ENCODE measurements at places on chromosomes 6 and 20. TPM values are rescaled to one million over a fixed set of nuclear protein-coding genes. Genes with fewer than 3 reads are reported as not detected.

DNA sequence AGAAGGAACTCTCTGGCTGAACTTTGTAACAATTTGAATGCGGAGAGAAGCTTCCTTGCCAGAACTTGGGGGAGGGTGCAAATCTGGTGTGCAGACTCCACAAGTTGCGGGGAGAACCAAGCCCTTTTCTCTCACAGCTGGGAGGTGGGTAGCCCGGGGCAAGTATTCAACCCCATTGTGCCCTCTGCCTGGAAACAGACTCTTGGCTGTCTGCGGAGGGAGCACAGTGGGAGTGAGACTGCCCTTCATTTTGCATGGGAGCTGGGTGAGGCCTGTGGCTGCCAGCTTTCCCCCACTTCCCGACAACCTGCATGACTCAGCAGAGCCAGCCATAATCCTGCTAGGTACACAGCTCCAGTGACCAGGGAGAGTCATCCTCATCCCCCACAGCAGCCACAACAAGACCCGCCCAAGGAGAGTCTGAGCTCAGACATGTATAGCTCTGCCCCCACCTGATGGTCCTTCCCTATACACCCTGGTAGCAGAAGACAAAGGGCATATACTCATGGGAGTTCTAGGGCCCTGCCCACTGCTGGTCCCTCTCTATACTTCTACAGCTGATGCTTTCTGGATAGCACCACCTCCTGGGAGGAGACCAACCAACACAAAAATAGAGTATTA lies 29.4 kb upstream of the TPD52L1 start:
- DNase-seq, result no peak

- DNase-seq, result no peak
Measured at GRCh38 chr6:91720324-91720723, 1133.5 kb upstream of the MAP3K7 start.

DNA sequence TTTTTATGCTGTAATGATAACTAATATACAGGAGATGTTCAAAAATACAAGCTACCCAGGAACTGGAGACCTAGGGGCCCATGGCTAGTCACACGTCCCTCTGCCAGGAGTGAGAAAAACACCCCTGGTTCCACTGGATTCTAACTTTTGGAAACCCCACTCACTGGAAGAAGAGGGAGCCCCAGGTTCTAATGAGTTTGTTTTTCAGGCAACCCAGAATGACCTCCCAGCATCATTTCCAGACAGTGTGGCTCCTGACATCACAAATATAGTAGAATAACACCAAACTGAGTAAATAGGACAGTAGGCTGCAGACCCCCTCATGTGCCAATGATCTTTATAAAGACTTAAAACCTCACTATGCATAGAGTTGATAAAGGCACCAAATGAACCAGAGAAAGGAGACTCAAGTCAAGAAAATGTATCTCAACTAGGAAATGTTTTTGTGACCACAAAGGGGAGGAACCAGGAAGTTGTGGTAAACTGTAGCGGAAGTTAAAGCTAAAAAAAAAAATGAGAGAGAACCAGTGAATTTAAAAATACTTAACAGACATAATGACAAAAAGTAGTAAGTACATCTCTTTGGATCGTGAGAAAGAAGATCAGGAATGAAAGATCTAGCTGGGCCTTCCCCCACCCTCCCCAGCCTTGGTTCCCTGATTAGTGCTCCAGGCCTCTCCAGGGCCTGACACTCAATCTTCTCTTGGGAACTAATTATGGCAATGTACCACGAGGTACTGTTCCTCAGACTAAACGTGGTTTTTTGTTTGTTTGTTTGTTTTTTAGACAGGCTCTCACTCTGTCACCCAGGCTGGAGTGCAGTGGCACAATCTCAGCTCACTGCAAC lies 19.8 kb downstream of the HLA-E start:
- no peak for DNase-seq

- no peak for DNase-seq
Measured at GRCh38 chr20:54678253-54678652, 202.9 kb downstream of the DOK5 start.

- DNase-seq, result no peak
Measured at GRCh38 chr6:138030872-138031271, 76.3 kb downstream of the PERP start.

DNA sequence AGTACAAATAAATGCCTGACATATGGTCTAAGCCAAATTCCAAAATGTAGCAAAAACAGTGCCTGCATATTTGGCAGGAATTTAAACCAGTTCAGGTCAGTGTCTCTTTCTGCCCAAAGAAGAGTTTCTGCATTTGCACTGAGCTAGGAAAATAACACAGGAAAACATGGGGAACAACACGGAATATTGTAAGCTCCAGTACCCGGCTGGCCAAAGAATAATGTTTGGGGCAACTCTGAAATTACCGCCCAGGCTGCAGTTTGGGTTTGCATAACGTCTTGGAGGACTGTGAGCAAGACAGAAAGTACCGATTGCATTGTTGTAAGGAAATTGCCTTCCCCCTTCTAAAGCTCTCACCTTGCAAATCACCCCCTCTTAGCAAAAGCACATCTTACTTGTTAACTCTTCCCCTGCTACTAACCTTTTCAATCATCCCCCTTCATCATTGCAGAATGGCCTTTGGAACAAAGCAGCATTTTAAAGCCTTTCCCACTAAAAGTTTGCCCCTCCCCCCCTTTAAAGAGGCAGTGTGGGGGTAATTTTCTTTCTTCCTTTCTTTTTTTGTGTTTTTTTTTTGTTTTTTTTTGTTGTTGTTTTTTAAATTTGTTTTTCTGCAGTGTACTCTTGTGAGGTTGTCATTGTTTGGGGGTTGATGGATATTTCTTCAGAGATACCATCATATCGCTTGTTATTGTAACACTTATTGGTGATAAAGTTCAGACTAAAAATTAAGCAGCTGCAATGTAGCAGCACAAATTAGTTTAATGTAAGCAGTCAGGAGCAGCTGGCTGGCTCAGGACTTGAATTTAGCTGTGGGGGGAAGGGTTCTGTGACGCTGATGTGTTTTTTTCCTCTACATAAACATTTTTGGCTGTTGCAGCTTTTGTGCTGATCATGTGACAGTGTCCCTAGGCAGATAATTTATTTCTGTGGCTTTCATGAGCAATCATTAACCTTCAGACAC lies 100.0 kb upstream of the CITED2 start:
- DNase-seq, result no peak

GRCh38 chr20:4135385-4136077 lies 120.2 kb upstream of the RNF24 start:
- DNase-seq, result no peak

- DNase-seq, result no peak
Measured at GRCh38 chr20:46975976-46976375, 81.3 kb downstream of the EYA2 start.

DNA sequence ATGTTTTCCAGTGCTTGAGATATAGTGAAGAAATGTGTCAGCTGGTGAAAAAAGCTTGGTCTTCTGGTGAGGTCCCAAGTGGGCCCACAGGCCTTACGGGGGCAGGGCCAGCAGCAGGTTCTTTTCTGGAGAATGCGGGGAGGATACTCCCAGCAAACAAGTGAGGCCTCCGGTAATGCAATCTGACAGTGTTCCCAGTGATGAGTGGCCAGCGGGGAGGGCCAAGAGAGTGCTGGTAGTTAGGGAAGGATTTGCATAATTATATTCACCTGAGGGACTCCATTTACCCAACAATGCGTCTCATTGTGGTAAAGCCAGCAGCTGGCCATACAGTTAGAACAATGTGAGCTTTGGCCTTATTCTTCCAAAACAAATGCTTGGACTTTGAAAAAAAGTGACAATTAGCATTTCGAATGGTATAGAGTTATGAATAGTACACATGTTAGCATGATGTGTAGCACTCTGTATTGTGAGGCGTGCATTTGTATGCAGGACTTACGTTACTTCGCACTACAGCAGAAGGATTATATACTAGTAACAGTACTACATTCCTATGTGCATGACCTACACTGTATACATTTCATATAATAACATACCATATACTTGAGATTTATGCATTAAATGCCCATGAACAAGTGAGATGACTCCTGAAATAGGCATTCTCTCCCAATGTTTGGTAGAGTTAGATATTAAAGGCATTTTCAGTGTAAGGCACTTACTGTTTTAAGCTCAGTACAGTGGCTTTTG lies 69.8 kb downstream of the MYB start:
- no peak for DNase-seq

DNA sequence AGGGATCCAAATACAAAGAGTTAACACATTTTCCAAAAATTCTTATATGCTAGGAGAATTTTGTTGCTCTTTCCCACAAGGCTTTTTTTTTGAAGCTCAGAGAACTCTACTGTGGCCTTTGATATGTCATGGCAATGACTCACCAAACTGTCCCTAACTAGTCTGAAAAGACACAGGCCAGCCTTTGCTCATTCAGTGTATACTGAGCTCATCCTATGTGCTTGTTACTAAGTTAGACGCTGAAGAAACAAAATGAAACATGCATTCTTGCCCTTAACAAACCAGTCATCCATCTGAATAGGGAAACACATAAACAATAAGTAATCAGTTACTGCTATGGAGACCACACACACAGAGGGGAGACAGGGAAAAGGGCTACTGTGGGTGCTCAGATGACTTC lies 291.8 kb downstream of the FOXC1 start:
- DNase-seq, result no peak

DNA sequence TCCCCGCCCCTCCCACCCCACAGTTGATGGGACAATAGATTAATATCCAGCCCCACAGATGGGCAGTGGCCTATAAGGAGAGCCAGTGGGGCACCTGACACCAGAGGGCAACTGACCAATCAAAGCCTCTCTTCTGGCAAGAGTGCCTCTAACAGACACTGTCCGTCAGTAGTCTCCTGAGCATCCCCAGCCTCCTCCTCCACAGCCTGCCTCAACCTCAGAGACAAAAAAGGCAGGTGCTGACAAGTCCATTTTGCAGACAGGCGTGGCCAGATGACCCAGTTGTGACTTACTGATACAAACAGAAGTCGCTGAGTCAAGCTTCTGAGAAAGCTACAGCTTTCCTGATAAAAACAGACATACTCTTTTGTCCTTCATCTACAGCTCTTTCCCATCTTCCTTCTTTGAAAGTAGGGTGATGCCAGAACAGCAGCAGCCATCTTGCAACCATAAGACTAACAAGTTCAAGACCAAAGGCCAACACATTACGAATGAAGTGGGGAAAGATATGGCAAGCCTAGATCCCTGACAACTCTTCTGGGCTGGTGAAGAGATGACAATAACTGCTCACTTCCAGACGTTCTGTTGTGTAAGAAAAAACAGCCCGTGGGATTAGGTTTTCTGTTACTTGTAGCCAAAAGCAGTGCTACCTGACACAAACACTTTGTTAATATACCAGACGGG lies 12.3 kb downstream of the PPIL1 start:
- DNase-seq, result no peak

DNA sequence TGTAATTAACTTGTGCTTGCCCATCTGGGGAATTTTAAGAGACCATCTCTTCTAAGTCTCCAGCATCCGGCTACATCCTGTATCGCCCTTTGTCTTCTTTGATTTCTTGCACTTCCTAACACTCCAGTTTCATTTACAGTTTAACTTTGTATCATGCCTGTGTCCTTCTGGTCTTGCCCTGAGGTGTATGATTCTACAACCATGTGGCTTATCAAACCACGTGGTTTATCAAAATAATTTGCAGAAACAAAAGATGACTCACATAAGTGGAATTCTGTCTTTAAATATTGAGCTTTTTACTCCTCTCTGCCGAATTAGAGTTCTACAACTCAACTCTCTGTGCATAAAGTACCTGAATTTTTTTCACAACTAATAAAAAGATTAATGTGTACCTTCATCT lies 580.7 kb downstream of the KIF16B start:
- DNase-seq, result no peak

DNA sequence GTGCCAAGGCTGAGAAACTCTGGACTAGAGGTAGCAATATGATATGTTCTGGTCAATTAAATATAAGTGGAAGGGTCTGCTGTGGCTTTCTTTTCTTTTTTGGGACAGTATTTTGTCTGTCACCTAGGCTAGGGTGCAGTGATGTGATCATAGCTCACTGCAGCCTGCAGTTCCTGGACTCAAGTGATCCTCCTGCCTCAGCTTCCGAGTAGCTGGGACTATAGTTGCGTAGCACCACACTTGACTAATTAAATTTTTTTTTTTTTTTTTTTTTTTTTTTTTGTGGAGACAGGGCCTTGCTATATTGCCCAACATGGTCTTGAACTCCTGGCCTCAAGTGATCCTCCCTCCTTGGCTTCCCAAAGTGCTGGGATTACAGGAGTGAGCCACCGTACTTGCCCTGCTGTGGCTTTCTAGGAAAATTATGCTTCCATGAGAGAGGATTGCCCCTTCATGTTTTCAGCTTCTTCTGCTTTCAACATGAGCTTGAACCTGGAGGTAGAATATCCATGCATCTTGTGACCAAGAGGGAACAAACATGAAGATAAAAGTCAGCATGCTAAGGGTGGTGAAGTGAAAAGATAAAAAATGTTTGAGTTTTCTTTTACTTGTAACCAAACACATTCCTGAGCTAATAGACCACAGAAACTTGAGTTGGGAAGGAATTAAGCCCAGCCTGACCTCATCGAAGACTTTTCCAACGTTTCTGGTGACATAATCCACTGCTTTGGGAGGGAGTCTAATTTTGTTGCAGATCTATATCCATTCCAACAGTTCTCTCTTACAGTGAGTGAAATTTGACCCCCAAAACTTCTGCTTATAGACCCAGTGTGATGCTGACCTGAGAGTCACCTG lies 75.1 kb downstream of the CARMIL1 start:
- no peak for DNase-seq

GRCh38 chr6:128511506-128511905 lies 8.9 kb downstream of the PTPRK start:
- no peak for DNase-seq

GRCh38 chr20:8121666-8122065 lies 10.4 kb upstream of the PLCB1 start:
- no peak for DNase-seq

DNA sequence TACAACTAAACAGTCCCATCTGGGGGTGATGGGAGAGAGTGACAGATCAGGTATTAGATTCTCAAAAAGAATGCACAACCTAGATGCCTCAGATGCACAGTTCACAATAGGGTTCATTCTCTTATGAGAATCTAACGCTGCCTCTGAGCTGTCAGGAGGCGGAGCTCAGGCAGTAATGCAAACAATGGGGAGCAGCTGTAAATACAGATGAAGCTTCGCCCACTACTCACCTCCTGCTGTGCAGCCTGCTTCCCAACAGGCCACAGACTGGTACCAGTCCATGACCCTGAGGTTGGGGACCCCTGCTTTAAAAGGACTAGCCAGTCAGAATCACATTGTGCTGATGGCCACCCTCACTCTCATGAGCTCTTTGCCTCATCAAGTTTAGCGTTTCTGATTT lies 247.0 kb upstream of the KCNQ5 start:
- DNase-seq, result no peak

GRCh38 chr6:142647449-142648035 lies 297.4 kb downstream of the HIVEP2 start:
- no peak for DNase-seq

- peak; percentile 79 for DNase-seq
Measured at GRCh38 chr20:57212534-57213276, 53.7 kb downstream of the BMP7 start.

- DNase-seq, result no peak
Measured at GRCh38 chr6:155067956-155068615, 73.0 kb downstream of the TIAM2 start.

Gene PSORS1C2
- total RNA-seq, result not detected

Gene POPDC3
- total RNA-seq, result 80.1 TPM

Gene SIRPA
- total RNA-seq, result 15.3 TPM

Gene VGLL2
- total RNA-seq, result 95.9 TPM

Gene MROH8
- 5.5 TPM for total RNA-seq

Gene TFB1M
- total RNA-seq, result 18.2 TPM

Gene C2
- 1.5 TPM for total RNA-seq

Gene ESR1
- total RNA-seq, result 2.5 TPM

Measured in psoas muscle (tissue), 8 donors.